Renal cortical epithelial cell (primary cell): ENCODE measurements at places on chromosomes 16 and 17.

DNA sequence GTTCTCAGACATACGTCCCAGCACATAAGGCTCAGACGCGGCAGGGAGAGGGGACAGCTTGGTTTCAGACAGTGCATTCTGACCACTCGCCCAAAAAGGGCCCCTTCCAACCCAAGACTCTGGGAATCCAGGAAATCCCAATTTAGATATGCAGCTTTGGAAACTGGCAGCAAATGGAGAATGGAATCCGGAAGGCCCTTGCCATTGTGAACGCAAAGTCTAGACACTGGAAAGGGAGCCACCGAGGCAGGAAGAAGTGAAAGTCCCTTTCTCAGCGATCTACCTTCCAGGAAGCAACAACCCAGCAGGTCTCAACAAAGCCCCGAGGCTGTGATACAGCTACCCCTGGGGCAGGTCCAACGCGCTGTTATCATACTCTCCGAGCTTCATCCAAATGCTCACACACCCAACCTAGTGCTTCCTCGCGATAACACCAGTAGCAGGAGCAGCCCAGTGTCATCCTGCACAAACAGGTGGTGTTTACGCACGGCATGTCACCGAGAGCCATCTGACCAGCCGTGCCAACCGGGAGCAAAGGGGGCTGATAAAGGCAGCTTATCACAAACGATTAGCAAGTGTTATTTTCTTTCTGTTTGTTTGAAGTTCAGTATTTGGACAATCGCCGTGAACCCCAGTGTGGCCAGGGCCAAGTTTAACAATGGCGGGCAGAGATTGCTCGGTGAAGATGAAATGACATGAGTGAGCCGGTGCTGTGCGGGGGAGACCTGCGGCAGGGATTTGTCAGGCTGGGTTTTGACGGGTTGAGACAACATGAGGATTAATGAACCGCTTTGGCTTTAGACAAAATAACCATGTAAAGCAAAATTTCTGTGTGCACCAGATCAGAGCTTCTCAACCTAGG is 240.6 kb downstream of the FOXL1 start:
- no peak for DNase-seq

DNA sequence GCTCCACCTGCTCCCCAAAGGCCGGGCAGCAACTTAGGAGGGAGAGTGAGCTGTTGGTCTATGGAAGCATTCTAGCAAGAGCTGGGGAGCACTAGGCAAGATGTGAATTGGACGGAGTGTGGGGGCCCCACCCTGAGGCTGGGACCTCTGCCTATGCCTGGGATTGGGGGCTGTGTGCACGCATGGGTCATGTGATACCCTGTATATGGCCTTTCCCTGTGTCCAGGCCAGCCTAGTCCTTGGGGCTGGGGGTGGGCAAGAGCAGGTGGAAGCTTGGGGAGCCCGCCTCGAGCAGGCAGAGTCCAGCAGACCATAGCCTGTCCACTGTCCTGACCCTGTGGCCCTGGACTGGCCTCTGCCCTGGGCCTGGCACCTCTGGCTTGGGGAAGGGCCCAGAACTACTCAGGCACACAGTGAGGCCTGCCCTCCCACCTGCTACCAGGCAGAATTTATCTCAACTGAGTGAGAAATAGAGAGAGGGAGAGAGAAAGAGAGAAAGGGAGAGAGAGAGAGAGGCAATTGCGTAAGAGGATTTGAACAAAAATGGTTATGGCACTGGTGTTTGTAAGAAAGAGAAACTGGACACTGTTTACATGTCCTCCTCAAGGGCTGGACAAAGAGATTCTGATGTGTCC is 19.1 kb downstream of the PDP2 start:
- peak; percentile 77 for DNase-seq

GRCh38 chr17:81556863-81557262 is 4.7 kb upstream of the FAAP100 start:
- DNase-seq = no peak

GRCh38 chr17:55212880-55213279 is 51.9 kb upstream of the HLF start:
- DNase-seq = no peak

GRCh38 chr17:67994817-67995569 is 1.3 kb downstream of the C17orf58 start:
- DNase-seq = peak; percentile 89

DNA sequence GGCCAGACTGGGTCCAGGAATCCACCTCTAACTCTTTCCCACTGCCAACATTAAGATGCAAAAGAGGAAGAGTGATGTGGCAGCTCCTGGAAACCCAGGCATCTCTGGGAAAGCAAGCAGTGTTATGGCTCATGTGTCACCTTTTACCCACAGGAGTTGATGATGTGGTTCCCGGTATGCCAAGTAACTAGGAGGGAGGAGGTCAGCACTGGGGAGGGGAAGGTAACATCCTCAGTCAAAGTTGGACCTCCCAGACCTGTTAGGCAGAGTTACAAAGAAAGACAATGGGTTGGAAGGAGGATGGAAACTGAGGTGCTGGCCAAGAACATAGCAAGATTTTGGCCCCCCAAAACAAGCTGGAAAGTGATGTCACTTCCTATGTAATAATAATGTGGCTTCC is 11.4 kb downstream of the KRABD2 start:
- peak; percentile 48 for DNase-seq

DNA sequence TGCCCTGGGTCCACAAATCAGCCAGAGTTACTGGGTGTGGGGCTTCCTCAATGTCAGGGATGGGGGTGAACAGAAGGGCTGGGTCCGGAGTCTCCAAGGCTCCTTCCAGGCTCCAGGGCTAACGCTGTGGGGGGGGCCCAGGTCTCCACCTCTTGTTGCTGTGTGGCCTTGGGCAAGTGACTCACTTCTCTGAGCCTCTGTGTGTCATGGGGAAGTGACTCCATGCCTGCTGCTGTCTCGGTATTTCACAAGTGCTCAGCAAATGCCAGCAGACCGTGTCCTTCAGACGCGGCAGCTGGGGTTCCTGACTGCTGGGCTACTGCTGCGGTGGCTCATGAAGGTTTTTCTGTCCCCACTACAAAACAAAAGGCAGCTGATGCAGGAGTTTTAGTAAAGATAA is 26.6 kb downstream of the JPH3 start:
- DNase-seq = peak; percentile 88

GRCh38 chr17:37187262-37187661 is 188.5 kb upstream of the C17orf78 start:
- DNase-seq = no peak

GRCh38 chr17:15658296-15658695 is 25.8 kb downstream of the TRIM16 start:
- DNase-seq = peak; percentile 57

- no peak for DNase-seq
Measured at GRCh38 chr16:35492225-35492624, 2032.8 kb downstream of the TP53TG3F start.

DNA sequence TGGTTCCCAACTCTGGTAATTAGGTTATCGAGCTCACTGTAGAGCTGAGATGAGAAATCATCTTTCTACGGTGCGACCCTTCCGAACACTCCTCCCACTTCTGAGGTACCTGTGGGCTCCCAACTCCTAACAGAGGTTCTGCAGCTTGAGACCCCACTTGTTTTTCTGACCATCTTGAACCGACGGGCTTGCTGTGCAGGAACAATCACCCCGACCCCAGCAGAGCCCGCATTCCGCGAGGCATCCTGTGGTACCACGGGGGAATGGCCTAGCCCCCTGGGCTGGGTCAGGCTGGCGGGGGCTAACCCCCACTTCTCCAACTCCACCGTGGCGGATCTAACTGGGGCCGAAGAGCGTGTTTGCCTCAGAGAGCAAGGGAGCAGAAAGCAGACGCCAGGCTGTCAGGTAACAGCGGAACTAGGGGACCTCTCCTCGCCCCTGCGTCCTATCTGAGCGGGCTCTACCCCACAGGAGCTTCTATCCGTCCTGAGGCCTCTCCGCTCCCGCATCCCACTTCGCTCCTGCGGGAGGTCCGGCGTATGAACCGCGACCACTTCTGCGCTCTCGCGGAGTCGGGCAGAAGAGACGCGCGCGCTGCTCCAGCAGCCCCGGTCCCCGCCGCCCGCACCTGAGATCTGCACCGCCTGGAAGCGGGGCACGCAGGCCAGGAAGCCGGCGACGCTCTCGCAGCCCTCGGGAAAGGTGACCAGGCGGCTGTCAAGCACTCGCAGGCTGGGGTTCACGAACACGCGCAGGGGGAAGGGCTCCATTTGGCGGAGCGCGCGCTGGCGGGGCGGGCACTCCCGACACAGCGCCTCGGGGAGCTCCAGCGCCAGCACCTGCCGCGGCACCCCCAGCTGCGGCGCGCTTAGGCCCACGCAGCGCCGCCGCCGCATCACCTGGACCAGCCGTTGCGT is 761 bp downstream of the PDF start:
- no peak for DNase-seq

- no peak for DNase-seq
Measured at GRCh38 chr17:76574166-76574565, 11.5 kb downstream of the ST6GALNAC2 start.

- no peak for DNase-seq
Measured at GRCh38 chr17:79607940-79608623, 2.8 kb downstream of the RBFOX3 start.

DNA sequence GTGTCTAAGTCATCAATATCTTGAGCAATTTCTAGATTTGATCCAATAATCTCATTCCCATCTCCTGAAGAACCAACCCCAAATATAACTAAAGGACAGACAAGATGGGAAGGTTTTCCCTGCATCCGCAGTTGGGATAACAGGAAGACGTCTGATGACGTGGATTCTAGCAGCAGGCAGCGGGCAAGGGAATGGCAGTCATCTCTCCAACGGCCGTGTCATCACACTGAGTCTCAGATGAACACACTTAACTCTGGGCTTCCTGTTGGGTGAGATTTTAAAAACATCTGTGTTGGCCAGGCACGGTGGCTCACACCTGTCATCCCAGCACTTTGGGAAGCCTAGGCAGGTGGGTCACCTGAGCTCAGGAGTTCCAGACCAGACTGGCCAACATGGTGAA is 20.9 kb upstream of the TIMP2 start:
- no peak for DNase-seq

- DNase-seq = peak; percentile 94
Measured at GRCh38 chr16:27242868-27243590, 25.5 kb downstream of the NSMCE1 start.

- no peak for DNase-seq
Measured at GRCh38 chr16:4395055-4395726, 21.2 kb downstream of the CORO7 start.

DNA sequence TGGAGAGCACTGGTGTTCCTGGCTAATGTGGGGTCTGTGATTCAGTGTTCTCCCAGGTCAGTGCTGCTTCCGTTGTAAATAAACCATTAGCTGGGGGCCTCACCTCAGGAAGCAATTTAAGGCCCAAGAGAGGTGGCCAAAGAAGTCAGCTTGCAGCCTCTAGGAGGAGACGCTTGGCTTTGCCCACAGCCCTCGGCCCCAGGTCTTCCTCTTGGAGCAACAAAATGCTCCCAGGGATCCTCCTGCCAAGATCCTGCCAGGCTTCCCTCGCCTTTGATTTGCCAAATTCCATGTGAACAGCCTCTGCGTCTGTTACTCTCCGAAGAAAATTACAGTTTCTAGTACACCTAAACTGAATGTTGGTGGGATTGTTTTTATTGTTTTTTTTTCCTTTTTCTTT is 62.4 kb upstream of the TBX2 start:
- no peak for DNase-seq

DNA sequence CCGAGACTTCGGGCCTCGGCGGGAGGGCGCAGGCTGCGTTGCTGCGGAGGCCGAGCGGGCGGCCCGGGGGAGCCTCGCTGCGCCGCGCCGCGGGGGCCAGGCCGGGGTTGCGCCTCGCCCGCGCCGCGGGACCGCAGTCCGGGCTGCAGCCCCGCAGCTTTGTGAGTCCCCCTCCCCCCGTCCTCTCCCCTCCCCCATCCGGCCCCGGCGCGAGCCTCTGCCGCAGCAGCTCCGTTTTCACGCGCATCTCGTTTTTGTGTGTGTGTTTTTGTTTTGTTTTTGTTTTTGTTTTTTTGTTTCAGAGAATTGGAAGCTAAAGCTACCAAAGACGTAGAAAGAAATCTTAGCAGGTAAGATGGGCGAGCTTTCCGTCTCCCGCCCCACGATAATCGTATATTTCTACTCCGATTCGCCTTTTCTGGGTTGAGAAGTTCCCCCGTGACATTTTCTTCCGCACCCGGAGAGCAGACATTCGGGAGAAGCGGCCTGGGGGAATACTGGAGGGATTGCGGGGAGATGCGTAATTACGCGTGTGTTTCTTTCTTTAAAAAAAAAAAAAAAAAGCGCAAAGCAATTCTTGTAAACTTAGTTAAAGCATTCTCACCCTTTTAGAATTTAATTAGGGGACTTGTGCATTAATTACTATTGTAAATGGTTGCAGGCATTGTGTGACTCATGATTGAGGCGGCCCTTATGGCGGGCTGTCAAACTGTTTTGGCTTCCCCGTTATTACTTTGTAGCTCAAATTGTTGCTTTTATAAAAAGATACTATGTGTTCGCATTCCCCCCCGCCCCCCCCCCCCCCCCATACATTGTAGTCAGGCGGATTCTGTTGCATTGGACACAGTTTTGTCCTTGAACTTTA is 732 bp downstream of the TNRC6A start:
- peak; percentile 59 for DNase-seq

GRCh38 chr17:1087381-1088241 is 90.7 kb downstream of the TIMM22 start:
- DNase-seq = peak; percentile 94

DNA sequence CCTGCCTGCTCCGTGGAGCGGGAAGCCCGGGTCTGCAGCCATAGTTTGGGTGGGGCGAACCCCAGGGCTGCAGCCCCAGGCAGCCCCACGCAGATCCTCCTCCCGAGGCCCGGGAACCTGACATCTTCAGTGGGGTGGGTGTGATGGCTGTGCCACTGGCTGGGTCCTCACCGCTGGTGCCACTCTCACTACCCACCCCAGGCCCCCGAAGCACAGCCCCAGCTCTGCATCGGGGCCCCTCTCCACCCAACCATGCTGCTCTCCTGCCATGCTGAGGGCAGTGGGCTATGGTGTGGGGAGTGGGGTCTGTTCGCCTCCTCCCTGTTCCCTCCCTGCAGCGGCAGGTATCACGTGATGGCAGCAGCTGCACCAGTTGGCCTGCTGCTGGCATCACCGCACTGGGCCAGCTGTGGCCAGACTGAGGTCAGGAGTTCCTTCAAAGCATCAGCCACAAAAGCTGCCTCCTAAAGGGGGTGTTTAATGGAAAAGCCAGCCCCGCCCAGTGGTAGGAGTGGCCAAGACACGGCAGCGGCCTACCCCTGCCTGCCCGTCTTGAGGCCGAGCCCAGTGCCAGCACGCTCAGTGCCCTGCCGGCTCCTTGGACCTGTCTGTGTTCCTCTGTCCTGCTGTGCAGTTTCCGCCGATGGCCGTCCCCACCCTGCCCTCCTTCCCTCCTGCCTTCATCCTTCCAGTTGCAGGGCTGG is 10.8 kb downstream of the KCTD5 start:
- DNase-seq = peak; percentile 86
